ENCODE measurements at places on chromosomes 16 and 17.

- no peak for DNase-seq
These were observed 173.7 kb downstream of the TRIM37 start for GRCh38 chr17:58932956-58933355.

GRCh38 chr17:27341041-27341471 is 47.1 kb downstream of the WSB1 start:
- DNase-seq = no peak

GRCh38 chr16:1082266-1082951 is 9.9 kb downstream of the SSTR5 start:
- no peak for DNase-seq

- no peak for DNase-seq
These were observed 82.1 kb upstream of the GNAO1 start for GRCh38 chr16:56109205-56109604.

GRCh38 chr16:58026139-58026704 is 668 bp downstream of the MMP15 start:
- DNase-seq = no peak

- DNase-seq = no peak
These were observed 10.8 kb upstream of the BCAR1 start for GRCh38 chr16:75262104-75262799.

DNA sequence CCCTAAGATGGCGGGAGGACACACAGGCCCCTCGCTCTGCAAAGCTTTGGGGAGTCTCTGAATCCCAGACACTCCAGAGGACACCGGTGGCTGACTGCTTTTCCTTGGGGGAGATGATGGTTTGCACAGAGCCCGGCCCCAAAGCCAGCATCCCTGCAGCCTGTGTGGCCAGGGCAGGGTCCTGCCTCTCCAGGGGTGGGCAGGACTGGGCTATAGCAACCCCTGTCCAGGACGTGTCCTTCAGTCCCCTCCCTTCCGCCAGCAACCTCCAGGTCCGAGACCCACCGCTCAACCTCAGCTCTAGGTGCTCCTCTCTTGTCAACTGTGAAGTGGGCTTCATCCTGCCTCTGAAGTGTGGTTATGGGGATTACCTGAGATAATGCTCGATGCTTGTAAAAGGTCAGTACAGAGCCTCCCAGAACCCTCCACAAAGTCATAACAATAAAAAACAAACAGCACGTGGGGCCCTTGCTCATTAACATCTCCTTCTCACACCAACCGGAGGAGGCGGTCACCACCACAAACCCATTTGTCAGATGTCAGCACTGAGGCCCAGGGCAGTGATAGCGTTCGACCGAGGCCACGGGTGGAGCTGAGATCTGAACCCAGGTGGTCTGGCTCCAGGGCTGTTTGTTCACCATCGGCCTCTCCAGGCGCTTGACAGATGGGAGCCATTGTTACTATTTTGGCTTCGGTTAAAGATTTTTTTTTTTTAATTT is 304.8 kb downstream of the IRF8 start:
- DNase-seq = no peak

- DNase-seq = no peak
These were observed 102.8 kb upstream of the CCL1 start for GRCh38 chr17:34465789-34466188.

- no peak for DNase-seq
These were observed 190.9 kb downstream of the RAB11FIP4 start for GRCh38 chr17:31582151-31582907.

DNA sequence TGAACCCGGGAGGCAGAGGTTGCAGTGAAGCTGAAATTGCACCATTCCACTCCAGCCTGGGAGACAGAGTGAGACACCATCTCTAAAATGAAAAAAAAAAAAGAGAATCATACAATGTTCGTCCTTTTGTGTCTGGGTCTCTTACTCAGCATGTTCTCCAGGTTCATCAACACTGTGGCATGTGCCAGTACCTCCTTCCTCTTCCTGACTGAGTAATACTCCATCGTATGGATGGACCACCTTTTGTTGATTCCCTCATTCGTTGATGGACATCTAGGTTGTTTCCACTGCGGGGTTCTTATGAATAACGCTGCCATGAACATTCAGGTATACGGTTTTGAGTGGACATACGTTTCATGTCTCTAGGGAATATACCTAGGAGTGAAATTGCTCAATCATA is 4.1 kb upstream of the HS3ST6 start:
- no peak for DNase-seq

- no peak for DNase-seq
These were observed 437.2 kb downstream of the HS3ST3B1 start for GRCh38 chr17:14737984-14738651.

DNA sequence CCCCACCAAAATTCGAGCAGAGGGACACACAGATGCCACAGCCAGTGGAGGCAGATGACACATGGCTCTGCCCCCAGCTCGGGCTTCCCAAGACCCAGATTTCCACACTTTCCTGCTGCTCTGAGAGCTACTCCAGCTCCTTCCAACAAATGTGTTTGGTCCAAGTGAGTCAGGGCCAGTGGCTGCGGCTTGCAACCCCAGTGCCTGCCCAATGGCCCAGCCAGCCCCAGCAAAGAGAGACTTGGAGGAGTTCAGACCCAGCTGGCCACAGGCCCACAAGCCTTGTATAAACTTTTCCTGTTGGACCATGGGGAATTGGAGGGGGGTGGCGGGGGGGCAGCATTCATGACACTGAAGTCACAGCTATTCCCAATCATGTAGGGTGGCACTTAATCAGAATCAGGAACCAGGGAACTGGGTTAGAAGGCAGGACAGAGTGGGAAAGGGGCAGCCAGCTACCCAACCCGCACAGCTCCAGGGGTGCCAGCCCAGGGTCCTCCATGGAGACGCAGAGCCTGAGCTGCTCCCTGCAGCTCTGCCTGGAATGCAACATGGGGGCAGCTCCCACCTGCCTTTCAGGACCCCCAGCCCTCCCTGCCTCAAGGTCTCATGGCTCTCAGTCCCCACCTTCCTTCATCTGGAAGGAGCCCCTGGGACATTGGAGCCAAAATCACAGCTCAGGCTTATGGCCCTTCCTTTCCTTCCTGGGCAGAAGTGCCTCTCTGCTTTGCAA is 17.5 kb upstream of the C16orf78 start:
- no peak for DNase-seq

GRCh38 chr16:20905576-20905975 is 5.0 kb downstream of the LYRM1 start:
- no peak for DNase-seq

GRCh38 chr16:88430524-88431446 is 22.3 kb upstream of the ZFPM1 start:
- DNase-seq = no peak

GRCh38 chr16:22694887-22695382 is 119.0 kb upstream of the HS3ST2 start:
- DNase-seq = no peak

DNA sequence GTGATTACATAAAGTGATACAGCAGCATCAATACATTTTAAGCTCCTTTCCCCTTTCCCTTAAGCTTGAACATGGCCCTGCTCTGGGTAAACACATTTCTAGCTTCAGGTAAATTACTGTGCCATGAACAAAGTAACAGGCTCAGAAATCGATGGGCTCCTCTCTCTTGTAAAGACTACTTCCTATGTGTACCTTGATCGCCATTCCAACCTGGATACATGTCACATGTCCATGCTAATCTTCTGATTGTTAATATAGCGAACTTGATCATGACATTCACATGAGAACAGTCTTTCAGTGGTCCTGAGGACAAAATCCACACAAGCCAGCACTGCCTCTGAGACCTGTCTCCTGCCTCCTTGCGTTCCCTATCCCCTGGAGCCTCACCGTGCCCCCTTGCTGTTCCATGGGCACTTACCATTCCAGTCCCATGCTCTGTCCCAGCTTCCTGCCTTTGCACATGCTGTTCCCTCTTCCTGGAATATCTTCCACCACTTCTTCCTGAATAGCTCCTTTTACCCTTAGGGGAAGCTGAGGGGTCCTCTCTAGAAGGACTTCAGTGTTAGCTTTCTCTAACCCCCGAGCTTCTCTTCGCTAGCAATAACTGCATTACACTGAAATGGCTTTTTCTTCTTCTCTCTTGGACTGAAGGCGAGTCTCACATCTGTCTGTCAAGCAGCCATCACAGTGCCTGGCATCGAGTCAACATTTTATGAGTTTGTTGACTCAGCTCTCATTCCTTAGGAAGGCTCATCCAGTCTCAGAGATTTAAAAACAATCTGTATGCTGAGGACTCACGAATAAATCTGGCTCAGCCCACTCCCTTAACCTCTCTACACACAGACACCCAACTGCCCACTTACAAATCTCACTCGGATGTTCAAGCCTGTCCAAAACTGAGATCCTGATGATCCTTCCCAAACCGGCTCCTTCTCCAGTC is 93.3 kb downstream of the ASIC2 start:
- DNase-seq = no peak

DNA sequence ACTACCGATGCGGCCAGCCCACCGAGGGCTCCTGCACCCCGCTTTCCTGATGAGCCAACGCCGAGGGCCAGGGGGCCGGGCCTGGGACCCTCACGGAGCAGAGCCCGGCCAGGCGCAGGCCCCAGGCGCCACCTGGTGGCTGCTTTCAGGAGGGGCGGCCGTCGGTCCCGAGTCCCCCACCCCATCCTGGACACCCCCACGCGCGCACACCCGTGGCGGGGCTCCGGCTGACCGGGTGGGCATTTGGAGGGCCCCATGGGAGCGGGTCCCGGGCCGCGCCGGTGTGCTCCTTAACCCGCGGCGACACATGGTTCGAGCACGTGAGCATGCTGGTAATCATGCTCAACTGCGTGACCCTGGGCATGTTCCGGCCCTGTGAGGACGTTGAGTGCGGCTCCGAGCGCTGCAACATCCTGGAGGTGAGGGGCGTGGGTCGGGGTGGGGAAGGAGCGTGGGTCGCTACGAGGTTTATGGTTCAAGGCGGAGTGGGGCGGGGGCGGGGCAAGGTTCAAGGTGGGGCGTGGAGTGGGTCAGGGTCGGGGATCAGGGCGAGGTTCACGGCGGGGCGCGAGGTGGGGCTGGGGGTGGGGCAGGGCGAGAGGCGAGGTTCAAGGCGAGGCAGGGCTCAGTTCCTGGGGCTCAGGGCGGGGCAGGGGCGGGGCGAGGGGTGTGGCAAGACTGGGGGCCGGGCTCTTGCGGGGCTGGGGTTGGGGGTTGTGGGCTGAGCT is 30.2 kb downstream of the TPSG1 start:
- no peak for DNase-seq

GRCh38 chr17:68775318-68775717 is 174.2 kb upstream of the FAM20A start:
- DNase-seq = no peak

DNA sequence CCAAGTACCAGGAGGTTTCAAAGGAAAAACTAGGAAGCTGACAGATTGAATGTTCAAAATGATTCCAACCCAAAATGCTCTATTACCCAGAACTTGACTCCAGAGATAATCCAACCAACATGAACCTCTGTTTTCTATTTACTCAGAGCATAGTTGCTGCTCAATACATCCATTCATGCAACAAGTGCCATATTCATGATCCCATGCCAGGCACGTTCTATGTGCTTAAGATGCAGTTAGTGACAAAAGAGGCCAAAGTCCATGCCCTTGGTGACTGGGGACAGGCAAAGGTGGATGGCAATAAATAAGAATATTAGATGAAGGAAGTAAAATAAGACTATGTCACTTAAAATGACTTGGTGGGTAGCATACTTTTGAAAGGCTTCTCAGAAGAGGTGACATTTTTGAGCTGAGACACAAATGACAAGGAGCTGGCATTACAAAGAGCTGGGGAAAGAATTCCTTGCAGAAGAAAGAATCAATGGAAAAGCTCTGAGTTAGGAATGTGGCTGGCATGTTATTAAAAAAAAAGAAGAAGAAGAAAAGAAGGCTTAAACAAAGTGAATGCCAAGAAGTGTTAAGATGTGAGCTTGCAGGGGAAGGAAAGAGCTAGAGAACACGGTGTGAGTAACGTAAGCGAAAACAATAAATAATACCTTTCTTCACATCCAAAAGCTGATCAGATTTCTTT is 34.5 kb downstream of the TOX3 start:
- DNase-seq = no peak

GRCh38 chr16:61792194-61792909 is 243.9 kb downstream of the CDH8 start:
- no peak for DNase-seq

DNA sequence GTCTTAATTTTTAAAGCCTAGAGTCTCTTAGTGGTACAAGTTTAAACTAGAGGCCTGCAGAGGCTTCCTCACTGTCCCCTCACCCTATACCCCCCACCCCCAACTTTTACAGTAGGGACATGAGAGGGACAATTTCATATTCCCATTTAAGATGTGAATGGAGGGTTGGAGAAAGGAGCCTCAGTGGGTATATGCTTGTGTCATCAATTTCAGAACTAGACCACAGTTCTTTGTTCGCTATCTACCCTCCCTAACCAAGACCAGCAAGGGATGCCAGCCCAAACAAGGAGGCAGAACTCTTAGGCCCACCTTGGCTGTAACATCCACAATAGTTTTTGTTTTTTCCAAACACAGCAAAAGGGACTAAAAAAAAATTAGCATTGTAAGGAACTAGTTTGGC is 14.0 kb upstream of the SALL1 start:
- DNase-seq = no peak

DNA sequence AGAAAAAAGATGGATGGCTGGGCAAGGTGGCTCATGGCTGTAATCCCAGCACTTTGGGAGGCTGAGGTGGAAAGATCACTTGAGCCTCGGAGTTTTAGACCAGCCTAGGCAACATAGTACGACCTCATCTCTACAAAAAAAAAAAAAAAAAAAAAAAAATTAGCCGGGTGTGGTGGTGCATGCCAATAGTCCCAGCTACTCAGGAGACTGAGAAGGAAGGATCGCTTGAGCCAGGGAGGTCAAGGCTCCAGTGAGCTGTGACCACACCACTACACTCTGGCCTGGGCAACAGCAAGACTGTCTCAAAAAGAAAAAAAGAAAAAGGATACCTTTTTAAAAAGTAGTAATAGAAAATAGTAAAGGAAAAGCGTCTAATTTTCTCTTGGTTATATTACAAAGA is 20.7 kb downstream of the ZNF652 start:
- DNase-seq = no peak

- no peak for DNase-seq
These were observed 1.2 kb downstream of the CACNA1G start for GRCh38 chr17:50561746-50562141.

- DNase-seq = no peak
These were observed 346.6 kb downstream of the SNX29 start for GRCh38 chr16:12323007-12323758.

GRCh38 chr16:24700549-24701392 is 28.7 kb upstream of the TNRC6A start:
- no peak for DNase-seq

GRCh38 chr17:73706858-73707257 is 62.6 kb upstream of the SDK2 start:
- no peak for DNase-seq

DNA sequence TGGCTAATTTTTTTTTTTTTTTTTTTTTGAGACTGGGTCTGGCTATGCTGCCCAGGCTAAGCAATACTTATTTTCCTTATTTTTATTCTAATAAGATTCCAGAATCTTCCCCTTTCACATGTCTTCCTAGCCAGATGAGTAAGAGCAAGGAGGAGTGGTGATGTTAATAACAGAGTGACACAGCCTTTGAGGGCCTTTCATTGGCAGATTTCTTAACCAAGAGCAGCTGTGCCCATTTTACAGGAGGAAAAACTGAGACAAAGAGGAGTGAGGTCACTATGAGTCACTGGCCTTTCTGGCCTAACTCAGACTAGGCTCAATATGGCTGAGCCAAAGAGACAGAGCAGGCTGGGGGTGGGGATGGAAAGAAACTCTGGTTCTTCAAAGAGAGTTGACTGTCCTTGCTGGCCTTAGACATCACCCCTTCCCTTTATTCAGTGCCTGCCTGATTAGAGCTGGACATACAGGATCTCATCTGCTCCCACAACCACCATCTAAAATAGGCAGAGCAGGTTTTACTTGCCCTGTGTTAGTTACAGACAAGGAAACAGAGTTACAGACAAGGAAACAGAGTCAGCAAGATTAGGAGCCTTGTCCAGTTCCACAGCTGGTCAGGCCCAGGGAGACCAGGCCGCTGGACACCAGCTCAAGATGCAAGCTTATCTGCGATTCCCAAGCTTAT is 50.0 kb upstream of the TOB1 start:
- DNase-seq = no peak

All from dorsolateral prefrontal cortex (tissue), 122 donors.